ENCODE measurements at places on chromosomes 16 and 17.

GRCh38 chr16:53546988-53547391 lies 44.0 kb upstream of the AKTIP start:
- DNase-seq: no peak

GRCh38 chr16:26212599-26212998 lies 520.8 kb downstream of the HS3ST4 start:
- DNase-seq: no peak

DNA sequence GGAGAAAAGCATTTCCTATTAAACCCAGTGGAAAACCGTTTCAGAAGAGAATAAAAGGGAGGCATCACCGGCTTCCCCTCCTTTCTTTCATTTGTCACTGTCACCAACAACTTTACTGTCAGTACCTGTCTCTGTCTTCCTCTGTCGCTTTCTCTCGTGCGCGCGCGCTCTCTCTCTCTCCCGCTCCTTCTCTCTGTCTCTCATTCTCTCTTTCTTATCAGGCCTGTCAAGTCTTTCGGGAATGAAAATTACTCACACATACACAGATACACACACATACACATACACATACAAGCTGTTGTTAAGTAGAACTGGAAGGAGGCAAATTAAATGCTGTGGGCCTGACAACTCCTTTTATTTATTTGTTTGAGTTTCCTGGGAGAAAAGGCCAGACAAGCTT lies 17.6 kb downstream of the MYOCD start:
- no peak for DNase-seq

DNA sequence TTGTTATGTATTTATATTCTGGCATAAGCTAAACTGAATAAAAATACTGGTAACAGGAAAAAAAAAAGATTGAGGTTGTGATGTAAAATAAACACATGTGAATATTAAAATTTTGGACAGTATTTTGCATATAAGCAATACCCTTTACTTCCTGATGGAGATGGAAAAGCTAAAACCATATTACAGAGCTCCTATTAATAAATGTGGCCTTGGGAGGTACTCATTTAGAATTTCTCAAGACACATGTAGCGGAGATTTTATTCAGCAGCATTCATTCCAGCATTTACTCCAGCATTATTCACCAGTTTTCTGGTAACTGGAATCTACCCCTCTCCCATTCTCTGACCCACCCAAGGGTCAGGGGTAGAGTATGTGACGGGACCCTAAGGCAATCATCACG lies 94.3 kb upstream of the AXIN2 start:
- DNase-seq: no peak

- DNase-seq: no peak
These were observed 342.7 kb downstream of the PMP22 start for GRCh38 chr17:14922411-14922810.

Data from aorta (tissue), 5 donors.